ENCODE measurements at places on chromosomes 1 and 21.
A peak's percentile ranks its signal among the peaks of the same experiment; 100 is the strongest.

- DNase-seq, result no peak
Measured at GRCh38 chr1:213676736-213677135, 311.0 kb upstream of the PROX1 start.

DNA sequence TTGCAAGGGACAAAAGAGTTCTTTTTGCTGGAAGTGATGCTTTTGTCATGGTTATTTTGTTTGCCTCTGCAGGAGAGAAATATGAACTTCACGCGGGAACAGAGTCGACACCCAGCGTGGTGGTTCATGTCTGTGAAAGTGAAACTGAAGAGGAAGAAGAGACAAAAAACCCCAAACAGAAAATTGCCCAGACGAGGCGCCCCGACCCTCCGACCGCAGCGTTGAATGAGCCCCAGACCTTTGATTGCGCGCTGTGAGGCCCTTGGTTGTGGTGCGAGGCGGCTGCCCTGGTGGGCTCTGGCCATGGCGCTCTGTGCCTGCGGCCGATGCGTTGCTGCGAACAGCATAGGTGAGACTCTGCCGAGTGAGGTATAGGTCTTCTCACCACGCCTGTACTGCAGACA lies 20.9 kb upstream of the NCMAP start:
- no peak for DNase-seq

DNA sequence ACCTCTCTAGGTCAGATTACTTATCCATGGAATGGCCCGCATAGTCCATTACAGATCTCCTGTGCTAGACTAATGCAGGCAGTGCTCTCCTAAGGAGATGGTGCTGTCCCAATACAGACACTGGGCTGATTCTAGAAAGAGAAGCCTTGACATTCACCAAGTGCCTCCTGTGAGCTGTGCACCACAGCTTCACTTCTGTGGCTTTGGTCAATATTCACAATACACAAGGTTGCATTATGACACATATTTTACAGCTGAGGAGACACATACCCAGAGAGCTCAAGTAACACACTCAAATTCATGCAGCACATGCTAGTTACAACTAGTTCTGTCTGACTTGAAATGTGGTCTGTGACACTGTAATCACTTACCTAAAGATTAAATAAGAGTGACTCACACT lies 59.4 kb upstream of the LRRC8B start:
- no peak for DNase-seq

- peak; percentile 81 for DNase-seq
Measured at GRCh38 chr1:2194898-2195673, 514 bp upstream of the FAAP20 start.

DNA sequence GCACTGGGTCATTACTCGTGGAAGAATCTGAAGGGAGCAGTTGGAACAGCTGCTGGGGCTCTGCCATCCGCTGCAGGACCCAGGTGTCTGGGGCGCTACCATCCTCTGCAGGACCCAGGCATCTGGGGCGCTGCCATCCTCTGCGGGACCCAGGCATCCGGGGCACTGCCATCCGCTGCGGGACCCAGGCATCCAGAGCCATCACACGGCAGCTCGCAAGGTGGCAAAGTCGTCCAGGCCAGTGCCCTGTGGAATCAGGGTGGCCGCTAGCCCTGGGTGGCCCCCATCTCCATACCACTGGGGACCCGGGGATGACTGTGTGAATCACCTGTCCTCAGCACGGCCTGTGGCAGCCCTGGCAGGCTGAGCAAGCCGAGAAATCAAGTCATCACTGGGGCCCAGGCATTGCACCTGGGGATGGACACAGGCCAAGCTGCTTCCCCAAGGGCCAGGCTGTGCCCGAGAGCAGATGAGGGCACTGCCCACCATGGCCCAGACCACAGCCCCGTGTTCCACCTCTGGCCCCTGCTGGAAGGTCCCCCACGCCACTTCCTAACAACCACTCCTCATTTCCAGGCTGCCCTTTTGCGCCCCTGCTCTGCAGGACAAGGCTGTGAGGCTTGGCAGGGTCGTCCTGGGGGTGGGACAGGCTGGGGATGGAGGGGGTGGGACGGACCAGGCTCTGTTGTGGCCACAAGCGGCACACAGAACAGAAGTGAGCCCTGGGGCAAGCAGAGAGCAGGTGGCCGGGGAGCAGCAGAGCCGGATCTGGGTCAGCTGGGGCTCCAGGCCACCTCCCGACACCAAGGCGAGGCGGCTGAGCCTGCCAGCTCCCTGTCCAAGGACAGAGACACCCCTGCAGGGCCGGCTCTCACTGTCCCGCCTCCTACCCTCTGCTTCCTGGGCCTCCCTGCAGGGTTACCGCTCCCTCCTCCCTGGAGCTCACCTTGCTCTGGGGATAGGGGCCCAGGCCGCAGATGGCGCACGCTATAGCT lies 12.7 kb downstream of the GABRD start:
- DNase-seq, result no peak

DNA sequence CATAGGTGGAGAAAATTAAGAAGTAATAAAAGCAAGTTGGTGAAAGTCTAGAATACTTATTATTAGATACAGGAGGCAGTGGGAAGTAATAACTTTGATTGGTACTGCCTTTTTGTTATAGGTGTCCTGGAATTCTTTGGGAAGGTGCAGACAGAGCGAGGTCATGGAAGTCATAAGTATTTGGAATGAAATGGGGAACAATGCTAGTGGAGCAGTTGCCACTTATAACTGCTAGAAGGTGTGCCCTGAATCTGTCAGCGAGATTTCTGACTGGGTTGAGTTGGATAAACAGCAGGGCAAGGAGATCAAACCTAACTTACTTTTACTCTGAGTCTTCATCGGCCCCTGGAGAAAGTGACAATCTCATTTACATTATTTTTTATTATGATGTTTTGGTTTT lies 69.6 kb downstream of the LHX9 start:
- DNase-seq, result no peak

DNA sequence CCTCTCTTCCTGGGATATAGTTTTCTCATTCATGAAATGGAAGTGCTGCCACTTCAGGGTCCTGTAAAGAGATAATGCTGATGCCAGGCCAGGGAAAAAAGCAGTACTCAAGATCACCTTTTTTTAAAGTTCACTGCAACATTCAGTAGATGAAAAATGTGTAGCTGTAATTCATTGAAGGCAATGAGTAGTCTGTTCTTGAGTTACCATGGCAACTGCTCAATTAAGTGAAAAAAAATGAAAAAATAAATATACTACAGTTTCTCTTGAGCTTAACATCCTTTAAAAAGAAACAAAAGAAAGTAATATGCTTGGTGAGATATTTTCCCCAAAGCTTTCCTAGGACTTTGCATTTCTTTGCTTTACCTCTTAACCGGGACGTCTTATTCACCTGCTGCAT lies 183.3 kb downstream of the AK5 start:
- DNase-seq, result no peak

DNA sequence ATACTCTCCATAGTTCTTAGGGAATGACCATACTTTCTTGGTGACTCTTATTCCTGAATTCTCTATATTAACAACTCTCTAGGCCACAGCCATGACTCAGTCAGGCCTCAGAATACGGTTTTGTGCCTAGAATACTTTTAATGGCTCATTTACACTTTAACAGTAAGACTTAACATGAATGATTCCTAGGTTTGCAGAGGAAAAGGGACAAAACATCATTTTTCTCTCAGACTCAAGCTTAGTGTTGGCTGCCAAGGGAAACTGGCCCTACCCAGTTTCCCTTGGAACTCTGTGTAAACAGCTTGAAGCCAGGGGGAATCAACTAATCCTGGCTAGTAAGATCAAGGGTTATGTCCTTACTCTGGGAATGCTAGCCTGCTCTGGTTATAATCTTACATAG lies 164.9 kb upstream of the PKN2 start:
- DNase-seq, result no peak

- DNase-seq, result no peak
Measured at GRCh38 chr1:15180189-15180588, 26.6 kb downstream of the TMEM51 start.

- DNase-seq, result no peak
Measured at GRCh38 chr1:65214340-65215027, 66.5 kb downstream of the AK4 start.

DNA sequence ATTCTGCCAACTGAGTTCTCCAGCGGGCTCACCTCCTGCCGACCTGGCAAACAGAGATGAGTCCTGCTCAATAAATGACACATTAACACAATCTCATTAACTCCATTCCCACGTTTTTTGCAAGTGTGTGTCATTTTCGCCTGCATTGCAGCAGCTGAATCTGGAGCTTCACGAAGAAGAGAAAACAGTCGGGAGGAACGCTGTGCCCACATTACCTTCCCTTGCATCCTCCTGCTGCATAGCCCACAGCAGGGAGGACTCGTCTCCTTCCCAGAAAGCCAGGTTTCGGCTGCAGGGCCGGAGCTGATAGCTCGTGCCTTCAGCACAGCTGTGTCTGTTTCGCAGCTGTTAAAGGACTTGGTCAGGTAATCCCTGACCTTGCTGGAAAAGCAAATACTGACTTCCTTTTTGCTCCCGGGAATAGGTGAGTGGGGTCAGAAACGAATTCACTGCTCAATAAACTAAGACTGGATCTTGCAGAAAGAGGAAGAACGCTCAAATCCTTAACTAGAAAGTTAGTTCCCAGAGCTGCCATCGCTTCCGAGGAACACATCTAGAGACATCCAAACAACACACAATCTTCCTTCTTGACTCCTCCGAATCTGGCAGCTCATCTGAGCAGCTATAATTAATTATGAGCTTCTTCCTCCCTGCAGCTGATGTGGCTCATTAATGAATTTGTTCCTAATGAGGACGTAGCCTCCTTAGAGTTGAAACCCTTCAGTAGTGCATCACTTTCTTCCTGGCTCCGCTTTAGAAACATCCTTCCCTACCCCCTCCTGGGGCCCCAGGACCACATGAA lies 33.0 kb downstream of the KANK4 start:
- DNase-seq, result no peak

DNA sequence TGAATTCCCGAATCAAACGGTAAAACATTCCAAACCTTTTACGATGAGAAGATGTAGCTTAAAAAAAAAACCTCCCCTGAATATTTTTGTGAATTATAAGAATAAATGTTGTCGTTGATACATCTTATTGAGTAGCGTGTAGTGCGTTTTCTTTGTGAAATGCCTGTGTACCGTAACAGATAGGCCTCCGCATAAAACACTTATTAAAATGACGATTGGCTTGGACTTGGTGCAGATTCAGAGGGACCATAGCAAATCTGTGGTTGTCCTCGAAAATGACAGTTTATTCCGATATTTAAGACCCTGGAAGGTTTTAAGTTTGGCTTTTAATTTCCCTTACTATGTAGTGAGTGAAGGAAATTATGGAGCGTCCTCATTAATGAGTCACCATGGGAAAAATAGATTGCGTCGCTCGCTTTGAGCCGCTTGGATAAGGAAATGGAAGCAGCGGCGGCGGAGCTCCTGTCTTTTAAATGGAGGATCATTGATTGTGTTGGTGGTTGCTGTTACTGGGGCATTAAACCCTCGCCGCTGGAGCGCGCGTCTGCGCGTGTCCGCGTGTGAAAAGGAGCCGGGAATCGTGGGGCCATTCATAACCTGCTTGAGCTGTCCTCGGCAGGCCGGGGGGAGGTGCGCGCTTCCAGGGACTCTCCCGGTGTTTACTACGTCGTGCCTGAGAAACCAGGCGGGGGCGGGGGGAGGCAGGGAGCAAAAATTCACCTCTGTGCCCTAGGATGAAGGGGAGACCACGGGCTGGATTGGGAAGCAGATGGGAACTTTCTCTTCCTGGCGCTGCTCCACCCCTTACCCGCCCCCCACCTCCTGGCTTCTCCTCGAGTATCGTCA lies 1.6 kb downstream of the SPEN start:
- DNase-seq, result peak; percentile 82

GRCh38 chr1:107786203-107786845 lies 178.7 kb downstream of the VAV3 start:
- no peak for DNase-seq

DNA sequence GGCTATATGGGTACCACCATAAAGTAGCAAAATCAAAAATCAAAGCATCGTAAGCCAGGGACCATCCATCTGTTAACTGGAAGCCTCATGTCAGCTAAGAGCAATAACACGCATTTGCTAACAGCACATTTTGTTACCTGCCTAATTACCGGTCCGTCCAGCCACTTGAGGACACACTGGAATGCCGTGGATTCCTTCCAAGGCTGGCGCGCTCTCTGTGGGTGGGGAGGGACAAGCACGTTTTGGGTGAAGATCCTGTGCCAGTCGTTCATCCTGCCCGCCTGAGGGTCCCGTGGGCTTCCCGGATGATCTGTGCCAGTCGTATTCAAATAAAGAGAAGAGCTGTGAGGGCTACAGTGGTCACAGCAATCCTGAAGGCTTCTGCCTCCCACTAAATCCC lies 6.2 kb downstream of the NPHP4 start:
- no peak for DNase-seq

GRCh38 chr1:118132000-118132399 lies 53.0 kb downstream of the SPAG17 start:
- DNase-seq, result no peak

GRCh38 chr1:209633335-209633997 lies 18.8 kb downstream of the LAMB3 start:
- DNase-seq, result no peak

DNA sequence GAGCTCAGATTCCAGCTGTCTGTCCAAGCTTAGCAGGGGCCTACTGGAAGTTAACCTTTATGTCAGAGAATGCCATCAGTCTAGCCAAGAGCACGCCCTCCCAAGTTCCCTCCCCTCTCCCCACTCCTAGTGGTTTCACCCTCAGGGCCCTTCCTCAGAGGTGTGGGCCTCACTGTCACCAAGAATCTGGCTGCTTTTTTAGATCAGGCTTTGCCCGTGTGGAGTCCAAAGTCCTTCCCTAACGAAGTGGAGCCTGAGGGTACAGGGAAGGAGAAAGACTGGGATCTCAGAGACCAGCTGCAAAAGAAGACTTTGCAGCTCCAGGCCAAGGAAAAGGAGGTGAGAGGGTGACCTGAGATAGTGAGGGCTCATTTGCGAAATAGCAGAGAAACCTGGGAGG lies 4.1 kb downstream of the C1orf74 start:
- DNase-seq, result no peak

DNA sequence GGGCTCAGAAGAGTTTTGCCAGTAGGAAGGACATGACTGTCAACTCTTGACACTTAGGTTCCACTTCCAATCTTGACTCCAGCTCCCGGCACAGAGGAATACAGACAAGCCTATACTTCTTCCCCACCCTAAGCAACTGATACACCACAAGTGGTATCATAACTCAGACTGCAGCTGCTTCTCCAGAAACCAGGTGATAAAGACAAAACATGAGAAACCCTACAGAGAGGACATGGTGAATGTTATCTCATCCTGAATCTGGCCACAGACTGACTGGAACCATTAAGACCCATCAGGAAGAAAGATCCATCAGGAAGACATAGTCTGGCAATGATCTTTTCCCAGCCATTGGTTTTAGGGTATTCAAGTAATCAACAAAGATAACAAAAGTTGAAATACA lies 13.8 kb downstream of the PAXBP1 start:
- DNase-seq, result no peak

GRCh38 chr1:177270863-177271262 lies 100.1 kb downstream of the BRINP2 start:
- no peak for DNase-seq

DNA sequence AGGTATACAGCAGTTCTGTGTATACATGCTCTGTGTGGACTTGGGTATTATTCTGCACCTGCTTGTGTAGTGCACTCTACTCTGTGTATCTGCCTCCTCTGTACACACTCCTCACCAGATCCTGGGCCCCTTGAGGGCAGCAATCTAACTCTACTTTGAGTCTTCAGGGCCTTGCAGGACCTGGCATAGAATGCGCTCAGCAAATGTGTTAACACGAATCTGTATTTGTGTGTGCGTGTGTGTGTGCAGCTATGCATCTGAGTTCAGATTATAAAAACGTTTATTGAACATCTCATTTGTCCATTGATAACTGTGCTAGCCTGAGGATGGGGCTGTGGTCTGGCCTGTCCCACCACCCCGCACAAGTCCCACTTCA lies 3.9 kb upstream of the MEF2D start:
- DNase-seq, result no peak

- DNase-seq, result no peak
Measured at GRCh38 chr1:15236321-15236721, 10.7 kb upstream of the FHAD1 start.

Measured in progenitor cell of endocrine pancreas (in vitro differentiated cells).